Femur (tissue), 1 donor: ENCODE measurements at places on chromosomes 5 and 9.

DNA sequence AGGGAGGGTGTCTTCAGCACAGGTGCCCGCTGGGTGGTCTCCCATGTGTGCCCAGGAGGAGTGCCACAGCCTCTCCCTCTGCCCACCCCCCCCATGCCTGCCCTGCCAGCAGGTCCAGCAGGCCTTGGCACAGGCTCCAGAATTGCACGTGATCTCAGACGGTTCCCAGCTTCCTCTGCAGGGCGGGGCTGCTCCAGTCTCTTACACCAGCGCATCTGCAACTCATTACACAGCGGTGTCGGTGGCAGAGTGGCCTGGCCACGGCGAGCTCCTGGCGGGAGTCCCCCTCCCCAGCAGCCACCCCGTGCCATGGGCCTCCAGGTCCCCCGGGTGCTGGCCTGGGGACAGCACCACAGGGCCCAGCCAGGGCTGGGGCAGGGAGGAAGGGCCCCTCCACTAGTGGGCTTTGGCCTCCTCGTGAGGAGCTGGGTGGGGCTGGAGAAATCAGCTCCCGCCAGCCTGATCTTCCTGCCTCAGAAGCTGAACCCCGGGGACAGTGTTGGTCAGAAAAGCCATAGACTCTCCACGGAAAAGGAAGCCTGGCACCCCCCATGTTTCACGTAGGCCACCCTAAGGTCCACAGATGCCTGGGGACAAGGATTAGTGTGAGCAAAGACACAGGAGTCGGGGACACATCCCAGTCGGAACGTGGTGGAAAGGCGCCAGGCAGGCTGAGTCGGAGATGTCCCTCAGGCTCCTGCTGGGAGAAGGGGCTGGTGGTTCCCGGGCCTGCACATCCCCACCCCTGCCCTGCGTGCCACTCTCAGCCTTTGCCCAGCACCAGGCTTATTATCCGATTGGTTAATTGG is 40.2 kb downstream of the RXRA start:
- DNase-seq = peak; percentile 95

GRCh38 chr9:133347985-133348717 is at the start of the genes MED22 and RPL7A:
Gene MED22 (minus strand): TSS chr9:133348131. CDS start chr9:133346662, 1,469 bp downstream.
Gene RPL7A (plus strand): TSS chr9:133348218. CDS start chr9:133348244, 26 bp downstream.
- peak; percentile 97 for DNase-seq

- DNase-seq = no peak
Measured at GRCh38 chr5:124274949-124275348, 471.5 kb downstream of the ZNF608 start.

GRCh38 chr9:123255718-123256117 is 12.7 kb downstream of the STRBP start:
- DNase-seq = no peak

DNA sequence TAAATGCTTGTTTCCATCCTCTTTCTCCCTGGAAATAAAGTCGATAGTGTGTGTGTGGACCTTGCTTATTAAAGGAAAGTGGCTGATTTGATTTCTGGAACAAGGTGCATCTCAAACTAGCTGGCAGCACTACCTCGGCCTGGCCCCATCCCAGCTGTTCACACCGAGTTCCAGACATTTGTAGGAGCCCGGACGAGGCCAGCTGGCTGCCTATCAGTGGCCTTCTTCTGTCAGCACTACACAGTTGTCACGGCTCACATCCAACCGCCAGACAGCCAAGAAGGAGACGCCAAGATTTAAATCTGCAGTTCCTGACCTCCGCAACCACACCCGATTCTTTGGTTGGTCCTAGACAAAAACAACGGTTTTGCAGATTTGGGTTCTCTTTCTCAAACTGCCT is 63.6 kb downstream of the PALM2AKAP2 start:
- DNase-seq = peak; percentile 91

- no peak for DNase-seq
Measured at GRCh38 chr9:135456436-135457104, 23.0 kb upstream of the PPP1R26 start.

DNA sequence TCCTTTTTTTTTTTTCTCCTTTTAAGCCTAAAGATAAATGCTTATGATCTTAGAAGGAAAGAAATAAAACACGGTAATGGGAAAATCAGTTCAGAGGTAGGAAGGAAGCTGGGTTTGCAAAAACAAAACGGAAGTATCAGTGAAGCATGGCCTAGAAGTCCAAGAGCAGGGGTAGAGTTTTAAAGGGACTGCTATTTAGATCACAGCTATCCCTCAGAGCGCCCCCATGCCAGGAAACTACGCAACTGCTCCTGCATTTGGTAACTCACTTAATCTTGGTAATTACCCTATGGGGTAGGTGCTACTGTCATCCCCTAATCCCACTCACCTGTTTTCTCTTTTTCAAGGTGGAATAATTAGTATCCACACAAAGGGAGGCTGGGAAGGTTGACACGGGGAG is 16.0 kb downstream of the TLE1 start:
- no peak for DNase-seq

GRCh38 chr9:103977163-103977562 is 116.9 kb upstream of the SMC2 start:
- no peak for DNase-seq

DNA sequence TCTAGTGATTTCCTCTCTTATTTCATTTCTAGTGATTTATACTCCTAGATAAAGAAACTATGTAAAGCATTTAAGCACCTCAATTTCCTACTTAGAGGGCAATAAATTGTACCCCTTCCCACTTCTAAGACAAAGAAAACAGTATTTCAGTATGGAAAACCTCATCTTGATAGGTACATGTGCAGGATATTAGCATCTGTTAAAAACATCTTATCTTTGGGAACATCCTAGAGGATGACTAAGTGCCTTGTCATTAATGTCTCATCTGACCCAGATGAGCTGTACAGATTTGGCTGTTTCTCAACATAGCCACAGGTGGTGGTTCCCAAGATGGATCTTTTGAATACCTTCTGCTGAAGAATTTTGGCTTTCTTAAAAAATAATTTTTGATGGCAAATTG is 5.7 kb downstream of the MEGF10 start:
- DNase-seq = no peak

DNA sequence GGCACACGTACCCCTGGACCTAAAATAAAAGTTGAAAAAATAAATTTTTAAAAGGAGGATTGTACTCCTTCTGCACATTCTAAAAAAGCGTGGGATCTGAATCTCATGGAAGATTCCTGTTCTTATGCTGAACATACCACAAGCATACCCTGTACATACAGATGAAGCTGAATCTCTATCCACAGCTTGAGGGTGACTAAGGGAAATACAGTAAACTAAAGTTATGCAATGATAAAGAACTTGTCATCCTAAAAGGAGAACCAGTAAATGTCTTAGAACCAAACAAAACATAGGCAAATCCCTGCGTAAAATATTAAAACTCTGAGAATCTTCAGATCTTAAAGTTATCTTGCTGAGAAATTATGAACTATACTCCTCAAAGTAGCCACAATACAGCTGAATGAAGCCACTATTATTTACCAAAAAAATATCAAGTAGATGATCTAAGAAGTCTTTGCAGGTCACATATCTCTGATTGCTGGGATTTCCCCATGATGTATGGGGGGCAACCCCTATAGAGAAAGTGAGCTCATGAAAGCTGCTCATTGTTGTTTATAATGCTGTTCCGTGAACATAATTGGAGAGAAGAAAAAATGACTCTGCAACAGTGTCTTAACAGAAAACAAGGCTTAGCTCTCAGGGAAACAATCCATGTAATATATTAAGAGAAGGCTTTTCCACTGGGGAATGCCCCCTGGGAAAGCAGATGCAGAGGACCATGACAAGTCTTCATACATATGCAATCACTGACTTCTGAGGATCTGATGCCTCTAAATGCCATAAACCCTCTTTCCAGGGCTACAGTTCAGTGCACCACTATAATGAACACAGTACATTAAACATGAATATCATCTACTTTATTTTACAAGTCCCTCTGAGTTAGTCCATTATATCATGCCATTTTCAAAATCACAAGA is 210.1 kb downstream of the EPB41L4A start:
- no peak for DNase-seq

- DNase-seq = no peak
Measured at GRCh38 chr9:124384210-124384609, 31.0 kb downstream of the PSMB7 start.

GRCh38 chr5:36606428-36607113 is at the start of gene SLC1A3:
Gene SLC1A3 (plus strand): TSS chr5:36606606. CDS start chr5:36608424, 1,818 bp downstream.
- peak; percentile 76 for DNase-seq

- DNase-seq = peak; percentile 94
Measured at GRCh38 chr5:157948738-157949410, 89.9 kb upstream of the CLINT1 start.

GRCh38 chr5:8700222-8700621 is 831.3 kb downstream of the MTRR start:
- no peak for DNase-seq

DNA sequence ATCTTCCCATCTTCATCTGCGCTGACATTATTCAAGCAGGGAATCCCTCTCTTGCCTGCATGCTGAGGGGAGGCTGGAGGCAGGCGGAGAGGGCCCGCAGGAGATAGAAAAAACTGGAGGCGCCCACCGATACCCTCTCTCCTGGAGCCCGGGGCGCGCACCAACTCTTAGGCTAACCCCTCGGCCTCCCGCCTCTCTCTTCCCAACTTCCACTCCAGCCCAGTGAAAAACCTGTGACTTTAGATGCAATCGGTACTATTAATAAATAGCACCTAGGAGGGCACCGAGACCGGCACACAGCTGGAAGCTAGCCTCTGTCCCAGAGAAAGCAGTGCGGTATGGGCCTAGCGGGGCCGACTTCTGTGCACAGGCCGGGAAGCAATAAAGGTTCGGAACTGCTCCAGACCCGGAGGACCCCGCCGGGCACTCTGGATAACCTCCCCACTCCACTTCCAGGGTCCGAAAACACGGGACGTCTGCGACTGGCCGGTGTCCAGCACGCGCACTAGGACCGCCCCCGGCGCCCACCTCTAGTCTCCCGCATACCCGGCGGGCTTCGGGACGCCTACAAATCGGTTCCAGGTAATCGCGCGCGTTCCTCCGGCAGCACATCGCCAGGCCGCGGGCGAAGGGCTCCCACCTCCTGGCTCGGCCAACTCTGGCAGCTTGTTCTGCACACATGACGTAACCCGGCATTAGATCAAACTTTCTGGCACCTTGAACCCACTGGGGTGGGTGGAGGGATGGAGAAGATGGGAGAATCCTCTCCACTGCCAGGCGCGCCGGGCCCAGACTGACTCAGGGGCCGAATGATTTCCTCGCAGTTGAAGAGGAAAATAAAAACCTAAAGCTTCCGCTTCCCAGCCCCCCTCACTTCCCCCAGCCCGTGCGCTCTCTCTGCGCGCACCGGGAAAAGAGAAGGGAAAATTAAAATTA is 1.4 kb downstream of the EFNA5 start:
- DNase-seq = peak; percentile 58

DNA sequence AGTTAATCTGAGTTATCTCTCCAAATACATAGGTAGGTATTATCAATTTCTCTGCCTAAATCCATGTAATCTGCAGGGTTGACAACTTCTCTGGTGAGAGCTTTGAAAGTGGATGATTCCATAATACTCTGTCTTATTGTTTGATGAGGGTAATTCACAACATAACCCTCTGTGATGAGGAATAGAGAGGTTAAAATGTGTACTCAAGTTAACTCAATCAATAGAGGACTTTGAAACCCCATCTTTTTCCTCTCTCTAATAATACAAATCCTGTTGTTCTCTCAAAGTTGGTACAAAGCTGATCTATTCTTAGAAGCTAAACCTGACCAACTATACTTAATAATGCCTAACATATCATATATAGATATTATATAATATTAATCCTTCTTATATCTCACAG is 100.1 kb downstream of the PLPPR1 start:
- DNase-seq = no peak

GRCh38 chr9:27519466-27520465 is 4.3 kb upstream of the IFNK start:
- no peak for DNase-seq

DNA sequence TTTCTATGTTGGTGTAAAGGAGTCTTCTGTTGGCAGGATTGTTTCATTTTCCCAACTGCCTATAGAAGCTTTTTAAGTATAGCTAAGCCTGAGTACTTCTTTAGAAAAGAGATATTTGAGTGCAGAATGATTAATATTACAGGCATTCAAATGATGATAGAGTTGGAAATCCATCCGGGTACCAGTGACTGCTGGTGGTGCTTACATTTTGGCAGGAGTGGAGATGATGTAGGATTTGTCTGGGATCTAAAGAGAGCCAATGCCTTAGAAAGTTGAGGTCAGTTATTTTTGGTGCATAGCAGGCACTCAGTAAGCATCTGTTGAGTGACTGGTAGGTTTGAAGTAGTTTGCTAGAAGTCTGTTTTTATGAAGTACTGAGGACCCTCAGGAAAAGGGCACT is 433.5 kb downstream of the DMAC1 start:
- DNase-seq = no peak

DNA sequence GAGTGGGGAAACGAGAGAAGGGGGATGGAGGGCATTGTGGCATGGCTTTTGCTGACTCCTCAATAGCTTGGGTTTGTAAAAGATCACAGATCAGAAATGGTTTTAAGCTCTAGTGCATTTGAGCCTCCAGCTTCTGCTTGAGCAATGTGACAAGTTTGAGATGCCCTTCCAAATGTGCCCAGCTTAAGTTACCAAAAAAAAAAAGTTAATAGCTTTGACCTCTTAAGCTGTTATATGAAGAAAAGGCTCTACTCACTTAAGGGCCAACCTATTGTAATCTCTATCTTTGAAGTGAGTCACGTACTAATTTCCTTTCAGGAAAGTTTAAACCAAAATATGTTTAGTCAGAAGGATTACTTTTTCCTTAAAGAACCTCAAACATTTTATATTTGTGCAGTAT is 428.8 kb upstream of the ACTBL2 start:
- DNase-seq = no peak

GRCh38 chr5:59528202-59528862 is 365.2 kb downstream of the PDE4D start:
- DNase-seq = no peak

GRCh38 chr5:86974955-86975354 is 292.7 kb upstream of the RASA1 start:
- no peak for DNase-seq

GRCh38 chr5:150780187-150780692 is 1.7 kb downstream of the SMIM3 start:
- DNase-seq = no peak

- DNase-seq = no peak
Measured at GRCh38 chr5:107832746-107833145, 162.0 kb upstream of the EFNA5 start.
